Naive thymus-derived CD4-positive, alpha-beta T cell (primary cell): ENCODE measurements at places on chromosomes 2 and 18.

- DNase-seq = no peak
Measured at GRCh38 chr2:98568161-98568956, 40.0 kb downstream of the COA5 start.

GRCh38 chr2:221635949-221636348 lies 63.8 kb upstream of the EPHA4 start:
- DNase-seq = no peak

DNA sequence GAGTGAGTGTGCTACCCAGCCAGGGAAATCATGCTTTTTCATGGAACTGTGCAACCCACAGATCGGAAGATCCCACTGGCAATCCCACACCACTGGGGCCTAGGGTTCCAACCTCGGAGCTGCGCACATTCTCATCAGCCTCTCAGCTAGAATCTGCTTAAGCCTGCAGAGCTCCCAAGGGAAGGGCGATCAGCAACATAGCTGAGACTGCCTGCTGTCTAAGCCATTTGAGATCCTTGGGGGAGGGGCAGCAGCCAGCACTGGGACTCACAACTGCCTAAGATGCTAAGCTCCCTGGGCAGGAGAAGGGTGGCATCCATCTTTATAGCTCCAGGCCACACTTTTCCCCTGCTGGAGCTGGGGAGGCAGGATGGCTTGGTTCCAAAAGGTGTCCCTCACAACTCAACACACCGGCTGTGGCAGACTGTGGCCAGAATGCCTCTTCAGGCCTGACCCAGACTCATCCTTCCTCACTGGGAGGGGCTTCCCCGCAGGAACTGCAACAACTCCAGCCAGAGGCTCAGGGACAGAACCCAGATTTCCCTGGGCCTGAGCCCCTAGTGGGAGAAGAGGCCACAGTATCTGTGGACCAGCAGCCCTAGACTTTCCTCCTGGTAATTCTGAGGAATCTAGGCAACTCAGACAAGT lies 1133.3 kb upstream of the PIK3C3 start:
- DNase-seq = no peak

- DNase-seq = no peak
Measured at GRCh38 chr2:222677981-222678380, 6.5 kb downstream of the MOGAT1 start.

DNA sequence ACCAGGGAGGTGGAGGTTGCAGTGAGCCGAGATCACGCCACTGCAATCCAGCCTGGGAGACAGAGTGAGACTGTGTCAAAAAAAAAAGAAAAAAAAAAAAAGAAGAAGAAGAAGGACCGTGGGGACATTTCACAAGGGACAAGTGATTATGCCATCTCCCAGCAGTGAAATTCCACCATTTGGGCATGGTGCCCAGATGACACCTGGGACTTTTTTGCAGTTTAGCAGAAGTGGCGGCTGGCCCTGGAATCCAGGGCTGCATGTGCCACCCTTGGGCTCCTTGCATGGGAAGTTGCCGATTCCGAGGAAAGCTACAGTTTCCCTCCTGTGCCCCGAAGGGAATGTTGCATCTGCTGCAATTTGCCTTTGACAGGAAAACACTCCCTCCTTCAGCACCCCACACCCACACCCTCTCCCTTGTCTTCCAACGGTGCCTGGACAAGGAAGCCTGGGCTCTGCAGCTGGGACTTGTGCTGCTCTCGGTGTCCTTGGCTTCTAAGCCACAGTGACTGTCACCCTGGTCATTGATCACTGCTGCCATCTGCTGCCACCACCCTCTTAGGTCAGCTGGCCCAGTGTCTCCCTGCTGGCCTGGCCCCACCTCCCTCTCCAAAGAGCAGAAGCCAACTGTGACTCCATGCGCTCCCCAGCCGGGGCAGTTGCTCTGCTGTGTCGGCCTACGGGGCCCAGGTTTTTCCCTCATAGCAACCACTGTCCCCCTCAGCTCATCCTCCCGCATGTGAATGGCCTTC lies 56.4 kb upstream of the LRRC30 start:
- no peak for DNase-seq

GRCh38 chr18:11279461-11279860 lies 130.1 kb upstream of the PIEZO2 start:
- no peak for DNase-seq

- no peak for DNase-seq
Measured at GRCh38 chr2:230677201-230677946, 35.3 kb upstream of the CAB39 start.

- no peak for DNase-seq
Measured at GRCh38 chr2:240142859-240143258, 2.4 kb upstream of the OTOS start.

- no peak for DNase-seq
Measured at GRCh38 chr2:229993236-229993635, 70.9 kb downstream of the FBXO36 start.

DNA sequence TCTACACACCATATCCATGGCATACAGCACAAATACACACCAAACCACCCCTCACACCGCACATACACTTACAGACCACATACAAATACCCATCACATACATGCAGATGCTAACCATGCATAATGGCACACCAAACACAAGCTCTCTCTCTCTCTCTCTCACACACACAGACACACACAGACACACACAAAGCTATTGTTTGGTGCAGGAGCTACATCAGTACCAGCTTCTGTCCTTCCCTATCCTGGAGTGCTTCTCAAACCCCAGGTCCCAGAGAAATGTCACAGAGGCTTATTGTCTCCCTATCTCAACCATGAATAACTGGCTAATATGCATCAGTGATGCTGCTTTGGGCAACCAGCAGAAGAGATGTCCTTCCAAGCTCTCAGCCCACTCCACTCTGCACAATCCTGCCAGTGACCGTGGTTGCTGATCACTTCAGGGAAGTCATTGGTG lies 36.5 kb upstream of the ST3GAL5 start:
- no peak for DNase-seq

DNA sequence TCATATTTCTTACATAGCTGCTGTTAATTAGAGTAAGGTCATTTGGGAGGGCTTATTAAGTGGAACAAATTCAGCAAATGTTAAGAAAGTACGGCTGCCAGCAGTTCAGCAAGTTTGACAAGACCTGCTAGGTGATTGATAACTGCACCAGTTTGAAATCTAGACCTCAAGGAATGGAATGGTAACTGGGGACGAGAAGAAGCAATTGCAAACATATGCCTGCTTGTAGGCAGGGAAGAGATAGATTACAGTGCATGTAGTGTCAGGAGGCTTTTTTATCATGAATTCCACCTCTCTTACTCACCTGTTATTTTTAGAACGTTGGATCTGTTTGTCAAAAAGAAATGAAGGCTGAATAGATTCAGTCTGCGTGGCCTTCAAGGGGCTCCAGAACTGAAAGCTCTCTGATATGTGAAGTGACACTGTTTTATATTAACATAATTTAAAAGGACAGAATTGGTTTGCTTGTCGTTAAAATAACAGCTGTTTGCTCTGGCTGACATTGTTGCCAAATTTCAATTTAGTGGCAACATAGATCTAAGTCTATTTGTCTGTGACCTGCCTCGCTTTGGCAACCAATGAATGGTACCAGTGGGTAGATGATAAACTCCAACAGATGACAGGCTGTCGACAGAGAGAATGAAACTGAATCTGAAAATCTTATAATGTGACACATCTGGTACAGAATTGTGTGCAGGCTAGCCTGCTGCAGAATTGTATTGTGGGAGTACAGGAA lies 199.3 kb downstream of the ZNF407 start:
- DNase-seq = no peak

DNA sequence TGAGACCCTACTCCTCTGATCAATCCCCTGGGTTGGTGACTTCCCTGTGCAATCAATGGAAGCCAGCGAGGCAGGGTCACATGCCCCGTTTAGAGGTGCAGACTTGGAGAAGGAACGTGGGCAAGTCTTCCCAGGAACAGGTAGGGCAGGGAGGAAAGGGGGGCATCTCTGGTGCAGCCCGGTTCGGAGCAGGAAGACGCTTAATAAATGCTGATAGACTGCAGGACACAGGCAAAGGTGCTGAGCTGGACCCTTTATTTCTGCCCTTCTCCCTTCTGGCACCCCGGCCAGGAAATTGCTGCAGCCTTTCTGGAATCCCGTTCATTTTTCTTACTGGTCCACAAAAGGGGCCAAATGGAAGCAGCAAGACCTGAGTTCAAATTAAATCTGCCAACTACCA lies 821 bp upstream of the PROC start:
- DNase-seq = no peak
